Stimulated activated CD8-positive, alpha-beta memory T cell treated with anti-CD3 and anti-CD28 coated beads, Interleukin-7, amount 100 ng/mL, for 1 hour (primary cell): ENCODE measurements at places on chromosomes 13 and 19.

- DNase-seq, result no peak
Measured at GRCh38 chr19:1880611-1881392, 4.5 kb downstream of the ABHD17A start.

GRCh38 chr13:43294412-43294811 lies 271.0 kb downstream of the DNAJC15 start:
- no peak for DNase-seq

GRCh38 chr13:100106705-100107104 lies 17.8 kb downstream of the PCCA start:
- no peak for DNase-seq

DNA sequence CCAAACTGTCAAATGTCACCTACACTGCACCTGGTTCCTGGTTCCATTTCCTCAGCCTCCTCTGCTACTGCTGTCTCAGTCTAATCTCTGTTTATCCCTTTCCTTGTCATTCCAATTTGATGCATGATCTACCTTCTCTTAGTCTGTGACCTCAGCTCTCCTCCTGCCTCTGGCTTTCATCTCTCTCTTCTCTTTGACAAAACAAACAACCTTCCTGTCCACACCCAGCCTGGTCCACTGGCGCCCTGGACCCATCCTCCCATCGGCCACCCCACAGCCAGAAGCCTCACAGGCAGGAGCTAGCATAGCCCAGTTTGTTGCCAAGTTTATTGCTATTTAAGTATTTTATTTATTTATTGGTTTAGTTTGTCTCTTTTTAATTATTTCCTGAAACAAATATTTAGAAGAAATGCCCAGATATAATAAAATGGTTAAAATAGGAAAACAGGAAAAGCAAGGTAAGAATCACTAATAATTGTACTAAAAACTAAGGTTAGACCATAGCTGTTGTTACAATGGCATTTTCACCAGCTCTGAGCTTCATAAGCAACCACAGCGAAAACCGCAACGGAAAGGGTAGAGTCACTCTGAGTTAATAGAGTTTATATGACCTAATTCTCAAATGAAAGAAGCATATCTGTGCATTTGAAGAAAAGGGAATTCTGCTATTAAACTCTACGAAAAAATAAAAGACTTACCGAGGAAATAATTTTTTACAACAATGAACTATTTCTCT lies 68.6 kb downstream of the EFNB2 start:
- no peak for DNase-seq

- DNase-seq, result no peak
Measured at GRCh38 chr13:113544071-113544891, 40.3 kb upstream of the TFDP1 start.

DNA sequence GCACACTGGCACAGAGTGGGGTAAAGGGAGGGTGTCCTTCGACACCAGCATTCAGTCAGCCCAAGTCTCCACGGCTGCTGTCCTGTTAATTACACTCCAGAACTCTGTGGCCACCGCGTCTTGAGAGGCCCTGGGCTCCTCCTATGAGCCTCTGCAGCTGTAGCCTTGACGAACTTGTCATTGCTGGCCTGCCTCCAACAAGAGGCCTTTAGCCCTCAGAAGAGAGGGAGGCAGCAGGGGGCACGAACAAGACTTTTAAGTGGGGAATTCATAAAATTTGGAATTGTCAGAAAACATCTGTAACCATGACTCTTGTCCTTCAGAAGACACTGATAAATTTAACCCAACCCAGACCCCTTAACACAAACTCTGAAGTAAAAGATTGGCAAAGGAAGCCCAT lies 241.9 kb downstream of the UQCRFS1 start:
- DNase-seq, result no peak

DNA sequence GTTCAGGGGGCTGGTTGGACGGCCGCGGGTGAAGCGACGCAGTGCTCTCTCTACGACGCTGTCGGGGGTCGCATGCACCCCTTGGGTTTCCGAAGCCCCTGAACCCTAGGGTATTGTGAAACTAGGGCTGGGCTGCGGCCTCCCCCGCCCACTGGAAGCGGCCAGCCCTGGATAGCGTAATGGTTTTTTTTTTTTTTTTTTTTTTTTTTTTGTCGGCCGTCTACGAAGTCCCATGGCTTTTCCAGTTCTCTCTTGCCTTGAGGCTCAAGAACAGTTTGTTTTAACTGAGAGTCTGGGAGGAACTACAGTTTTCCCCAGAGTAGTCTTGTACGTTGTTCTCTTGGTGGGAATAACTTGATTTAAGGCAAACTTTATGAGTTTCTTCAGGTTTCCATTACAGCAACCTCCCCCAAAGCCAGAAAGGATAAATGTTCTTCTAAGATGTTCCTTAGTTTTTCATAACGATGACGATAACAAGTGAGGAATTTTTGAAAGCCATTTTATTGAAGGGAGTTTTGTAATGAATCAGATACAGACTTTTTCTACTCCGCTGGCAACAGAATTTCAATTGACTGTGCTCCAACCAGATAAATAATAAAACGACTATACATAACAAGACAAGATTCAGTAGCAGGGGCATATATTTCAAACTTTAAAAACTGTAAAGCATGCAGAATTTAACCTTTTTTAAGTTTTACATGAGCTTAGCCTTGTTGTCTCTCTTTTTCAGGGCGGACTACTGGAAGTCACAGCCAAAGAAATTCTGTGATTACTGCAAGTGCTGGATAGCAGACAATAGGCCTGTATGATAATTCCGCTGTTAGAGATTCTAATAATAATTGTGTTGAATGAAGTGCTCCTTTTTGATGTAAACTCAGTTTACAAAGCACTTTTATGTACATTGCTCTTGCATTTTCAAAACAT lies 867 bp downstream of the WBP4 start:
- peak; percentile 9 for DNase-seq

DNA sequence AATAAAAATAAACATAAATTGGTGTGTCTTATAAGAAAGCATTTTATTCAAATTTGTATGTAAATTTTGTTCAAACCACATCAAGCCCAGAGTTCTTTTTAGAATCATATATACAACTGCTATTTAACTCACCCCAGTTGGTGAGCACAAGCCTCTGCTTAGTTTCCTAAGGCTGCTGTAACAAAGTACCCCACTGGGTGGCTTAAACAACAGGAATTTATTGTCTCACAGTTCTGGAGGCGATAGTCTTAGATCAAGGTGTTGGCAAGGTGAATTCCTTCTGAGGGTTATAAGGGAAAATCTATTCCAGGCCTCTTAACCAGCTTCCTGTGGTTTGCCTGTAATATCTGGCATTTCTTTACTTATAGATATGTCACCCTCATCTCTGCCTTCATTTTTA lies 1133.5 kb downstream of the OLFM4 start:
- no peak for DNase-seq

DNA sequence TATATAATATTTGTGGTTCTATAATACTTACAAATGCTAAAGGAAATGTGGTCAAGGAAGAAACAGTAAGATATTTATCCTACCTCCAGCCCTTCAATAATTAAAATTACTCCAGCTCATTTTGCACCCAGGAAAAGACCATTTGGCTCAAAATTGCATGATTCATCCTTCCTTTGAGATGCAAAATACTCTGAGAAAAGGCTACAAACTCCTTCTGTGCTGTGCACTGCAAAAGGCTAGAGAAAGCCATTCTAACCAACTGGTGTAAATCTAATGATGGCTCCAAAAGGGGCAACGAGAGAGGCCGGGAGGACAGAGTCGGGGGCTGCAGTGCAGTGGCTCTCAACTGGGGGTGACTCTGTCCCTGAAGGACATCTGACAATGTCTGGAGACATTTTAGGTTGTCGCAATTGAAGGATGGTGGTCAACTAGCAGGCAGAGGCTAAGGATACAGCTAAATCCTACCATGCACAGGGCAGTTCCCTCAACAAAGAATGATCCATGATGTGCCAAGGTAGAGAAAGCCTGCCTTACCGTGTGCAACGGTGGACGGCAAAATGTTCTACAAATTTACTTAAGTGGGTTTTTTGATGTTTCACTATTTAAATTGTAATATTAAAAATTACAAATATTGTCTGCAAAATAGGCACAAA lies 32.6 kb downstream of the SLC7A1 start:
- DNase-seq, result no peak

DNA sequence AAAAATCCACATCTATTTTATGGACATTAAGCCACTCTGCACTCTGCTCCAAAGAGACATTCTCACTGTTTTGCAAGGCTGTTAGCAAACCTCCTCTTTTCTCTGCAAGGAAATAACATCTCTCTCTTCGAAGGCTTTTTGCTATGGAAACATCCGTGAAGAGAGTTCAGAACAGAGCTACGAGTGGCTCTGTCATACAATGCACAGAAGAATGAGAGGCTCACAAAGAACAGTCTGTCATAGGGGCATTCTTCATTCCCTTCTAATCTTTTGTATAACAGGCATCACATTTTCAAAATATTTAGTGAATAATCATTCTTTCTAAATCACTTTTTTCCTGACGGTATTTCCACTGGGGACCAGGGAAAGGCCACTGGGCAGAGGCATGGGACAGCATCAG lies 346.1 kb downstream of the IRS2 start:
- no peak for DNase-seq

GRCh38 chr13:27415116-27415515 lies 9.3 kb upstream of the GTF3A start:
- no peak for DNase-seq

GRCh38 chr13:34512817-34513216 lies 429.3 kb upstream of the NBEA start:
- no peak for DNase-seq

- DNase-seq, result no peak
Measured at GRCh38 chr13:22801402-22802003, 379.3 kb upstream of the SGCG start.

DNA sequence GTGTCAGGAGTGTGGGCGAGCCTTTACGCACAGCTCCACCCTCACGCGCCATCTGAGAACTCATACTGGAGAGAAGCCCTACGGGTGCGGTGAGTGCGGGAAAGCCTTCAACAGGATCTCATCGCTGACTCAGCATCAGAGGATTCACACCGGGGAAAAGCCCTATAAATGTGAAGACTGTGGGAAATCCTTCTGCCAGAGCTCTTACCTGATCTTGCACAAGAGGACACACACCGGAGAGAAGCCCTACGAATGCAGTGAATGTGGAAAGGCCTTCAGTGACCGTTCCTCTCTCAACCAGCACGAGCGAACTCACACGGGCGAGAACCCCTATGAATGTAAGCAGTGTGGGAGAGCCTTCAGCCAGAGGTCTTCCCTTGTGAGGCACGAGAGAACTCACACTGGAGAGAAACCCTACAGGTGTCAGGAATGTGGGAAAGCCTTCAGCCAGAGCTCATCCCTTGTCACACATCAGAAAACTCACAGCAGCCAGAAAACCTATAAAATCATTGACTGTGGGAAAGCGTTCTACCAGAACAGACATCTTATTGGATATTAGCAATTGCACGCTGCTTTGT lies 6.9 kb upstream of the ZNF555 start:
- no peak for DNase-seq

- no peak for DNase-seq
Measured at GRCh38 chr13:101866889-101867581, 414.6 kb downstream of the ITGBL1 start.

DNA sequence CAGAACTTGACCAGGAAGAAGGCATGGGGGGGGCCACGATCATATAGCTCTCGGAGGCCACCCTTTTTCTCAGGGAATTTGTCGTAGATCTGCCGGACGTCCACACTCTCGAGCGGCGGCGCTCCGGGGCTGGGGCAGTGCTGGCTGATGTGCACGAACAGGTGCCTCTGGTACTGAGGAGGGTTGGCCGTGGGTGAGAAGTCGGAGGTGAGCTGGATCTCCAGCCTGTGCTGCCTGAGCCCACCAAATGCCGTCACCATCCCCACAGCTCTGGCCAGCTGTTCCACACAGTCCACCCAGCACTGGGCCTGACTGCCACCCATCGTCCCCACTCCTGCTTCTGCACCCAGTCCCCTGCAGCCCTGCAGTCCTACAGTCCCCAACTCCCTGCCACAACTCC lies 12.0 kb downstream of the CD37 start:
- no peak for DNase-seq
